ENCODE measurements at places on chromosomes 11 and 22.
A peak's percentile ranks its signal among the peaks of the same experiment; 100 is the strongest.

DNA sequence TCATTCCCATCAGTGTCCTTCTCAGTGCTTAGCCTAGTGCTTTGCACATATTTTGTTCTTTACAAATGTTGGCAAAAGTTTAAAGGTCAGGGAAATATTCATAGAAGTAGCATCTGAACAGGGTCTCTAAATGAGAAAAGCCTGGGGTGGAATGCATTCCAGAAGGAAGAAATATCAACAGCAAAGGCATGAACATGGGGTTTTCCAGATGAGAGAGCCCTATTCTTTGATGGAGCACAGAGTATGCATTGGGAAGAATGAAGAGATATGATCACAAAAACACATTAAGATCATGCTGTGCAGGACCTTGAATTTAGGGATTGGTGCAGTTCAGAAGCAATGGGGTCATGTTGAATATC, 140.2 kb downstream of the SNX19 start:
- DNase-seq, result no peak

DNA sequence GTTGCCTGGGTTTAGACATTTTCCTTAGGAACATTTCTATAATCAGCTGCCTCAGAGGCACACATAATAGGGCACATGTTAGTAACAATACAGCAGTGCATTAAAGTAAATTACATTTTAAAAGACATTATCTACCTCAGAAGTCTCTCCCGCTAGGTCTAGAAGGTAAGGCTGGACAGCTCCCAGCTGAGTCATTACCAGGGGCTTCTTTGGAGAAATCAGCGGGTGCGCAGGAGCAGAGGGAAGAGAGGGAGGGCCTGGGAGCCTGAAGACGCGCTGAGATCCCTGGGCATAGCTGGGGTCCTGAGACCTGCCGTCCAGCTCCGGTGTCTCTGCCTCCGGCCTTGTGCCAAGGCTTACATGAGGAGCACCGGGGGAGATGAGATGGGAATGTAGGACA, 67.7 kb downstream of the TMPRSS5 start:
- DNase-seq, result no peak

- DNase-seq, result no peak
Measured at GRCh38 chr11:128498721-128499245, 88.6 kb downstream of the ETS1 start.

DNA sequence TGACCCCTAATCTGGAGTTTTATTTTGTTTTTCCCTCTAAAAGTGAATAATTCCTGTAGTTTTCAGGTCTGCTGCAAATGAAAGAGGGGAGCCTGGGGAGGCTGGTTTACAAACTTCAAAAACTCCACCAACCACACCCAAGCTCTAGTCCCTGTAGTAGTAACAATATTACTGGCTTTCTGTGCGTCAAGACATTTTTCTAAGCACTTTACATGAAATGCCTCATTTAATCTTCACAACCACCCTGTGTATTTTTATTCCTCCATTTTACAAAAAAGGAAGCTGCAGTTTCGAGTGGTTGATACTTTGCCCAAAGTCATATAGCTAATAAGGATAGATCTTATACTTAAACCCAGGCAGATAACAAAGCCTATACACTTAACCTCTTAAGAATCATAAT, 23.5 kb downstream of the CTNND1 start:
- no peak for DNase-seq

GRCh38 chr11:121437686-121438078, 14.4 kb upstream of the SORL1 start:
- no peak for DNase-seq

DNA sequence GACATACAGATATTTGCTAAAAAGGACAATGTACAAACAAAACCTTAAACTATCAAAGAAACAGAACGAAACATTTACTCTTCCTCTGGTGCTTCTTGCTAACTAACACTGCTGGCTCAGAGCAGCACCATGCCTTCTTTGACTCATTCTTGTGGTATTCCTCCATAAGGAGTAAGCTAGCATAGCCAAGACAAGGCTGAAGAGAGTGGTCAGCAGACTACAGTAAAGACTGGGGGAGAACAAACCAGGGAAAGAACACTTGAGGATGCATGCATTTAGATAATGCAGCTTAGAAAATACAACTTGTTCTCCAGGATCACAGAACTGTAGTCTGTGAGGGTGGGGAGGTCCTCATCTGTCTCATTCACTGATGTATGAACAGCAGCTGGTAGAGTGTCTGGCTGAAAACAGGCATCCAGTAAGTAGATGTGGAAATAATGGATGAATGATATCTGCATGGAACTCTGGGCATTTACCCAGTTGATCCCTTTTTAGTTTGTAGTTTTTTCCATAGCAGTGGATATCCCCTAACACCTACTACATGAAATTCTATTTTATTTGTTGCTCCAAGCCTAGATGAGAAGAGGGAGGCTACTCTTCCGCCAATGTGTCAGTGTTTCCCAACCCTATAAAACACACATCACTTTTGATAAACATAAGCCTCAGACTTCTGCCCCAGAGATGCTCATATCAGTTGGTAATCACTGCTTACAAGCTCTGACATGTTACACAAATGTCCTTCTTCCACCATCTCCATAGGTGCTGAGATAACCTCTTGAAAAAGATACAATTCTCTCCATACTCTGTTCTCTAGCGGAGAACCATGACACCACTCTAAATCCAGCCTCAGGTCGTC, 7.3 kb downstream of the SNX19 start:
- DNase-seq, result peak; percentile 36

DNA sequence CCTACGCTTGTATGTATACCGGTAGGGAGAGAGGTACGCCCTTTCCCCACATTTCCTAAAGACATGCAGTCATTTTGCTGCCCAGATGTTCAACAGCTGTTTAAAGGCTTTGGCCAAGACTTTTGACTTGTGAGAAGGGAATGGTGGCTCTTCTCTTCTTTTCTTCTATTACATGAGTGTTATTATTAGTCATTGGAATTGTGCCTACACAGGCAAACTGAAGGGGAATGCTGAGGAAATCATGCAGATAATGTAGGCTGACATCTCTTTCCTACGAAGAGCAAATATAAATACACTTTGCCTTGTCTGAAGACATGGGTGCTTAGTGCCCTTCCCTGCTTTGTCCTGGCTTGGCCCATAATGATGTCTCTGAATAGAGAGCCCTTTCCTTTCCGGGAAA, 194.3 kb upstream of the NARS2 start:
- DNase-seq, result no peak

DNA sequence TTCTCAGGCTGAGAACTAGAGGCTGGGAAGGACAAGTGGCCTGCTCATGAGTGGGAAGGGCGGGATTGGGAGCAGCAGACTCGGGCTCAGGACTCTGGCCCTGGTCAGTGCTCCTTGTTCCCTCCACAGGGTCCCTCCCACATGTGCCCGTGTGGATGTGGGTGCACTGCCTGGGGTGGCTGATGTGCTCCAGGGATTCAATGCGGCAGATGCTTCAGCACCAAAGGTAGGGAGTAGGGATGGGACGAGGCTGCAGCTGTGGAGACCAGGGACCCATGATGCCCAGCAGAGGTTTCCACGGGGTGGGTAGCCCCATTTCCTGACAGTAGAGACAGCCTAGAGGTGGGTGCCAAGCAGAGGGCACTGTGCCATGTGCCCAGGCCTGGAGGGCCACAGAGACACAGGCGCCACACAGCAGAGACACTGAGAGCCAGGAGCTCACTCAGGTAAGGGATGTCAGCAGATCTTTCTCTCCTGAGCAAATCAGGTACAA, 89.5 kb downstream of the GGTLC2 start:
- DNase-seq, result no peak

- DNase-seq, result no peak
Measured at GRCh38 chr11:64743591-64744543, at the start of gene RASGRP2. RASGRP2 (minus strand) TSS chr11:64744142; CDS start chr11:64742866, 1,276 bp downstream.

DNA sequence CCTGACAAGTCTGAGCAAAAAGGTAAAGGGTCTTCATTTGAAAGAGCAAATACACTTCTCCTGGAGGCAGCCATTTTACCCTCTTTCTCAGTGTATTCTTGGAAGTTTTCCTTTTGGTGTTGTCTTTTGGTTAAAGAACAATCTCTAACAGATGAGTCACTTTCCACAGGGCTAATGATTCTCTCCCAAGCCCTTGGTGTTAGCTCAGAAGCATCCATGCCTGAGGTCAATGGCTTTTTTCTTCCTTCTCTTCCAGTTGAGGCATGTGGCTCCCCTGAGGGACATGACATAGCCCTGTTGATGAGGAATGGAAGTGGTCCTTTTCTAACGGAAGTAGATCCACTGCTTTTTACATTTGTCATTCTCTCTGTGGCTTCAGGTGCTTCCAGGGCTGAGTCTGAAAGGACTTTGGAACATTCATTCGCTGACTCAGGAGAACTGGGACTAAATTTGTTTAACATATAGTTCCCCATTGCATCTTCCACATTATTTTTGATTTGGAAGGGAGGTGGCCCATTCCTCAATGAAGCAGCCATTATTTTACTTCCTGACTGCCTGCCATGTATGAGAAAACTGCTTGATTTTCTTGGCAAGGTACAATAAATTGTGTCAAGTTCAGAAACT, 13.8 kb upstream of the POGLUT3 start:
- DNase-seq, result peak; percentile 35

DNA sequence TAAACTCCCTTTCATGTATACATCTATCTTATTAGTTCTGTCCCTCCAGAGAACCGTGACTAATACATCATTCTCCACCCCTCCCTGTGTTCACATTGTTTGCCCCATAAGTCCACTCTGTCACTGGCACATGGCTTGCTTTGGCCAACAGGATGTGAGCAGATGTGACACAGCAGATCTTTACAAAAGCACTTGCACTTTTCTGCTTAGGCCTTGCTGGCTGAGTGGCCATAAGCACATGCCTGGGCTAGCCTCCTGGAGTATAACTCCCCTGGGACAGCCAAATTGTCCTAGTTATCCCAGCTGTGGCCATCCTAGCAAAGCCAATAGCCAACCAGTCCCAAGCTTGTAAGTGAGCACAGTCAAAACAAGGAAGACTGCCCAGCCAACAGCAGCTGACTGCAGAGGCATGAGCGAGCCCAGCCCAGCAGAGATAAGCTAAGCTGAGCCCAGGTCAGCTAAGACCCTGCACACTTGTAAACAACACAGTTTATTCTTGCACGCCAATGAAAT, 9.7 kb upstream of the RCN1 start:
- no peak for DNase-seq

DNA sequence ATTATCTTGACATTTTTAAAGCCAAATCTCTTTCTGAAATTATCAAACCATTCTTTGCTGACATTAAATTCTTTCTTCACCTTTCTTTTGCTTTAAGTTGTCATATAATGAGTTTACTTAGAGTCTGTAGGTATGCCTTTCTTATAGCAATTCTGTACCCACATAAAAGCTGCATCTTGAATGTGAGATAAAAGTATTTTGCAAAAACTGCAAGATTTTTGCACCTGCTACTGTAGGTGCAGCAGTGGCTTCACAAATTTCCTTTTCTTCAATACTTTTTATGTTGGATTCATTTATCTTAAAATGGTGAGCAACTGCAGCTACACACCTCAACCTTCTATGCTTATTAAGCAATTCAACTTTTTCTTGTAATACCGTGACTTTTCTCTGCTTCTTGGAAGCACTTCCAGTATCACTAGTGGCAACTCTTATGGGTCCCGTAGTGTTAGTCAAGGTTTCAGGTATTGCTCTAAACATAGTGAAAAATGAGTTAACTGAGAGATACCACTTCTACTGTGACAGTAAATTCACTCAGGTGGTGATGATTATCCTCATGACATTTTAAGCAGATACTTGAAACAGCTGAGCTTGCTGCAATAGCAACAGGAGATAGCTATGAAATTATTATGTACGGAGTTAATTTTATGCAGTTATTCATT, 18.8 kb downstream of the ZFP91 start:
- no peak for DNase-seq

GRCh38 chr11:102473543-102473942, 21.0 kb upstream of the TMEM123 start:
- DNase-seq, result no peak

DNA sequence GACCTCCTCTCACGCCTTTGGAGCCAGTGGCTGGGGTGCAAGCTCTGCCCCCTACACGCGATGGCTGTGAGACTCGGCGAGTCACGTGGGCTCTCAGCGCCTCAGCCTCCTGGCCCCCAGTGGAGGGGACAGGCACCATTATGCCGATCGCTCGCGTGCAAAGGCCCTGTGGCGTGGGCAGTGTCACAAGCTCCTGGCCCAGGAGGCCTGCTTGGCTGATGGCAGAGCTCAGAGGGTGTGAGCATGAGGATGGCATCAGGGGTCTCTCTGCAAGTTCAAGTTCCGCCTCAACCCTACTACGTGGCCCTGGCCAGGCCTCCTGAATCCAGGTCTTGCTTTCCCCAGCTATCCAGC, 90.8 kb upstream of the KCNQ1OT1 start:
- no peak for DNase-seq

DNA sequence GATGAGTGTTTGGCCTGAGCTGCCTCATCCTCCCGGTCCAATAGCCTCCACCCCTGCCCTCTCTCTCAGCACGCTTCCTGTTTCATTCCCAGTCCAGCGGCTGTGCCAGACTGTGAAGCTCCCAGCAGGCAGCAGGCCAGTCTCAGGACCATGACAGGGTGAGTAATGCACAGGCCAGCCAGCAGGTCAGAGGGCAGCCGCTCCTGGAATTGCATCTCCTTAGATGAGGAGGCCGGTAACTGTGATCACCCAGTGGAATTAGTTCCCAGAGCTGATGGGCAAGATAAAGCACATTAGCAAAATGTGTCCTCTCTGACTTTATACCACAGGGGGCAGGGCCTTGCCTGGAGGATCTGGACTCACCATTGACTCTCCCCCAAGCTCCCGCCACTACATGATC, 251.2 kb downstream of the ETS1 start:
- no peak for DNase-seq

DNA sequence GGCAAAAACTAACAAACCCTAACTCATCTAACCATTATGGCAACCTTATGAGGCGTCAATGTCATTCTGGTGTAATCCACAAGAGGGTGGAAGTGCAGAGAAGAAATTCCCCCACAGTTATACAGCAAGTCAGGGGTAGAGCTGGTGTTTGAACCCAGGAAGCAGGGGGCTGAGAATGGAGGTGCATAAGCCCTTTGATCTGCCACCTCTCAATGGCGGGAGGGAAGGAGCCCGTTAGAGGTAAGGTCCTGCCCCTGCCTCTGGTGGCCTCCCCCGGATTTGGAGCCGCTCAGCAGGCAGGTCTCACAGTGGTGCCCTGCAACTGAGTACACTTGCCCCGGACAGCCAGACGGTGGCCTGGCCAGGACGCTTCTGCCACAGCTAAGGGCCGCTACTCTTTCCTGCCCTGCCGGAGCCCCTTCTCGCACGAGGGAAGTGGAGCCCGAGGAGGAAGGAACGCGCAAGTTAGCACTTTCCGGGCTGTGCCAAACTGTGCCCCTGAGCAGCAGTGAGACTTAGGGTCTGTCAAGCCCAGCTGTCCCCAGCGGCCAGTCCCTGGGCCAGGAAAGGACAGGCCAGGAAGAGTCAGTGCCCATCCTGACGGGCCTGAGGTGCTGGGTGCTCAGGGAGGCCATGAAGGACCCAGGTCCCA, 1.1 kb downstream of the FXYD2 start:
- DNase-seq, result no peak

DNA sequence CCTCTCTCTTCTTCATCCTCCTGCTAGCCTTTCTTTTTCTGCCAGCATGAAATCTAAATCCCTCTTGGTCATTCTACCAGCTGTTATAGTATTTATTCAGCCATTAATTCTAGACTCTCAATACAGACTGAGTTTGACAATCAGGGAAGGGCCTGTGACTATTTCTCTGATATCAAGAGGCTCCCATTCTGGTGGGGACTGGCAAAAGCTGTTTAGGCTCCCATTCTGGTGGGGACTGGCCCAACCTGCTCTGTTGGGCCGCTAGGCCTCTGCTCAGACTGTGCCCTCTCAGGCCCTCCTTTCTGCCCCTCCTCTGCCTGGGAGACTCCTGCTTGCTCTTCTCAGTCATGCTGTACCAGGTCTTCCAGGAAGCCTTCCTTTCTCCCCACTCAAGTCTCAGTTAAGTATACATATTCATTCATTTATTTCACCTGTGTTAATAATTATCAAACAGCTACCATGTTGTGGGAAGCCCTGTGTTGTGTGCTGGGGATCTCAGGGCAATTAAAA, 323.7 kb upstream of the NARS2 start:
- no peak for DNase-seq

Data from fibroblast of skin of left biceps (primary cell).